ENCODE measurements at places on chromosomes 3 and 15.

DNA sequence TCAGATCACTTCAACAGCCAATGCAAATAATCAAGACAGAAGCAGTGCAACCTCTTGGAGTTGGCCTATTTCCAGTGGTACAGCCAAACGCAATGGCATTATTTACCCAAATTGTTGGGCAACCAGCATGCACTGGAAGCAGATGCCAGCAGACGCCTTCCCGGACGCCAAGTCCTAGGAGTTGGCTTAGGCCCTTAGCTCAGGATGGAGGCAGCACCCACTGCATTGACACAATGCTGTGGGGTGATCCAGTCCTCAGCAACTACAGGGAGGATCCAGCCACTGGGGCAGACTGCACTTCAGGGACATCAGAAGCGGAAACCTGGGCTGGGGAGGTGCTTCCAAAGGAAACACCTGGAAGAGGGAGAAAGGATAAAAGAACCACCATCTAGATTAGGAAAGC, 290.4 kb downstream of the FAM43A start:
- DNase-seq: no peak

- DNase-seq: no peak
These were observed 595.8 kb upstream of the BCHE start for GRCh38 chr3:166433060-166433459.

- DNase-seq: no peak
These were observed 50.9 kb downstream of the CAPN7 start for GRCh38 chr3:15256861-15257341.

DNA sequence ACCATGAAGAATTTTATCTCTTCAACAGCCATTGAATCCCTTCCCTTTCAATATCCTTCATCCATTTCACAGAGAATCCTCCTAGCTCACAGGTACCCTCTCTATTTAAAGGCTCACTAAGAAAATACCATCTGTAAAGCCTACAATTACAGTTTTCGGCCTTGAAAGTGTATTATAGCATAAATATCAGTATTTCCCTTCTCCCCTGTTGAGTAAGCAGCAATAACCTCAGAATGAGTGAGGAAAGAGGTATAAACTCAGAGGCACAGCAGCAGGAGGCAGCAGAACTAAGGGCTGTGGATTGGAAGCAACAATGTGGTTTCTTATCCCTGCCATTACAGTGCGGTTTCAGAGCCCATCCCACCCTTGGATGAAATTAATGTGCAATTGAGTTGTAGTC, 360.6 kb upstream of the ATP10A start:
- no peak for DNase-seq

GRCh38 chr15:67884514-67885174, 44.8 kb upstream of the RNU6-1 start:
- peak; percentile 68 for DNase-seq

- peak; percentile 58 for DNase-seq
These were observed 20.3 kb upstream of the NOX5 start for GRCh38 chr15:68994149-68994548.

- no peak for DNase-seq
These were observed 15.0 kb upstream of the ZBED2 start for GRCh38 chr3:111610189-111610588.

GRCh38 chr15:87263871-87264270, 992.7 kb downstream of the NTRK3 start:
- DNase-seq: no peak

GRCh38 chr3:184299488-184300377, 692 bp downstream of the PSMD2 start:
- DNase-seq: peak; percentile 20

- no peak for DNase-seq
These were observed 278.7 kb downstream of the ERC2 start for GRCh38 chr3:56189536-56189935.

DNA sequence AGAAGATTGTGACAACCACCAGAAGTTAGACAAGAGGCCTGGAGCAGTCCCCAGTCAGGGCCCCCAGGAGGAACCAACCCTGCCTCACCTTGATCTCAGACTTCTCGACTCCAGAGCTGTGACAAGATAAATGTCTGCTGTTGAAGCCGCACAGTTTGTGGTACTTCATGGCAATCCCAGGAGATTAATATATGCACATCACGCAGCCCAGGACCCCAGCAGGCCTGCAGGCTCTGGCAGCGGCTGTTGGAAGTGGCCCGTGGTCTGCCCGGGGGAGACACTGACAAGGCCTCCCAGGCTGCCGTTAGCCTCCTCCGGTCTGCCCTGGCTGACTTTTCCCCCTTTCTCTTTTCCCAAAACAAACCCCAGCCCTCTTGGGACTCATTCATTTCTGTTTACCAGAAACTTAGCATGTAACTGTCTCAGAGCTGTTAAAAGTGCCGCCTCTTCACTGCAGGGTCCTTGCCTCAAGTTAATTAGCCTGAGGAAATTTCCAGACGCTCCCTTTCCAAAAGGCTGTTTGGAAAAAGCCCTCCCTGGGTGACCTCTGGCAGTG, 183.5 kb upstream of the LYSMD4 start:
- no peak for DNase-seq

DNA sequence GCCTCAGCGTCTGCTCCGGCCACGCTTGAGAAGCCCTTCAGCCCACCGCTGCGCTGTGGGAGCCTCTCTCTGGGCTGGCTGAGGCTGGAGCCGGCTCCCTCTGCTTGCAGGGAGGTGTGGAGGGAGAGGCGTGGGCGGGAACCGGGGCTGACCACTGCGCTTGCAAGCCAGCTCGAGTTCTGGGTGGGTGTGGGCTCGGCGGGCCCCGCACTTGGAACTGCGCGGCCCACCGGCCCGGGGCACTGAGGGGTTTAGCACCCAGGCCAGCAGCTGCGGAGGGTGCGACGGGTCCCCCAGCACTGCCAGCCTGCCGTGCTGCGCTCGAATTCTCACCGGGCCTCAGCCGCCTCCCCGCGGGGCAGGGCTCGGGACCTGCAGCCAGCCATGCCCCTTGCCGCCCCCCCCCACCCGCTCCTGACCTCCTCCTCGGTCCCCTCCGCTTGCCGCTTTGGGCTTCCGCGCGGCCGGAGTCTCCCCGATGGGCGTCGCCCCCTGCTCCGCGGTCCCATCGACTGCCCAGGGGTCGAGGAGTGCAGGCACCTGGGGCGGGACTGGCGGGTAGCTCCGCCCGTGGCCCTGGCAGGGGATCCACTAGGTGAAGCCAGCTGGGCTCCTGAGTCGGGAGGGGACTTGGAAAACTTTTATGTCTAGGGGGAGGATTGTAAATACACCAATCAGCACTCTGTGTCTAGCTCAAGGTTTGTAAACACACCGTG, 106.7 kb downstream of the RAP2B start:
- no peak for DNase-seq

GRCh38 chr3:24923570-24923969, 428.9 kb upstream of the THRB start:
- DNase-seq: no peak

DNA sequence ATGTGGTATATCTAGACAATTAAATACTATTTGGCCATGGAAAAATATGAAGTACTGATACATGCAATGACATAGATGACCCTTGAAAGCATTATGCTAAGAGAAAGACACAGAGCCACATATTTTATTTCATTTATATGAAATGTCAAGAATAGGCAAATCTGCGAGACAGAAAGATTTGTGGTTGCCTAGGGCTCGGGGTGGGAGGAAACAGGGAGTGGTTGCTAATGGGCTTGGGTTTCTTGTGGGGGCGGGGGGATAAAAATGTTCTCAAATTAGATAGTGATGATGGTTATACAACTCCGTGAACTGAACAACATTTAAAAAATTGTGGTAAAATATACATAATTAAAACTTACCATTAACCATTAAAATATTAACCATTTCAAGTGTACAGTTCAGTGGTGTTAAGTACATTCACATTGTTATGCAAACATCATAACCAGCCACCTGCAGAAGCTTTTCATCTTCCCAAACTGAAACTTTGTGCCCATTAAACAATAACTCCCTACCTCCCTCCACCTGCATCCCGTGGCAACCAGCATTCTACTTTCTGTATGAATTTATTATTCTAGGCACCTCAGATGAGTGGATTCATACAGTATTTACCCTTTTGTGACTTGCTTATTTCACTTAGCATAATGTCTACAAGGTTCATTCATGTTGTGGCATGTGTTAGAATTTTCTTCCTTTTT, 24.3 kb upstream of the ANP32A start:
- DNase-seq: no peak

DNA sequence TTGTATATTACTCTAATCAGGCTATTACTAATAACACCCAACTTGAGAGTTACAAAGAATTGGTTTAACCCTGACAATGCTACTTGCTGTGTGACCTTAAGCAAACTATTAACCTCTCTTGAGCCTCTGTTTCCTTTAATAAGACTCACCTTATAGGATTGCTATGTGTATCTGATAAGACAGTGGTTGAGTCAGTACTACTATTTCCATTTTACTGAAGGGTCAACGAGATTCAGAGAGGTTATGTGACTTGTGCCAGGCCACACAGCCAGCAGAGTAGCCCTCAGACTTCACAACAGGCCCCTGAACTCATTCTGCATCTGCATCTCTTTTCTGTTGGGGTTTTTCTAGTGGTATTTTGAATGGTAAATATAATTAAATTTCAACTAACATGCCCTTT, 420.1 kb downstream of the MAGI1 start:
- no peak for DNase-seq

DNA sequence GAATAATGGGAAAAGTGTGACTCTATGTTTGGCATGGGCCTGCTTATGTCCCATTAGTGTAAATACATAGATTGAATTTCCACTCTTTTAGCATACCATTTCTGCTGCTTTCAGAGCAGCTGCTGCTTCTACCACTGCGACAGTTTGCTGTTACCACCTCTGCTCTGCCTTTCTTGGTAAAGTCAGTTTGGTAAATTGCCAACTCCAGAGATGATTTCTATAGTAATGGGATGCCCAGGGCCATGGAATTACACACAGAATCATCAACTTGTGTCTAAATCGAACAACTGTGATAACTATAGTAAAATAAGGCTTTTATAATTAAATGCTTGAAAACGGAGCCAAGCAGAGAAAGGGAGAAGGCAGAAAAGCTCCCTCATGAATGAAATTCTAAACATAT, 168.4 kb upstream of the VEPH1 start:
- DNase-seq: no peak

GRCh38 chr3:153084431-153084830, 77.6 kb upstream of the RAP2B start:
- DNase-seq: no peak

GRCh38 chr15:67824976-67825880, at the start of gene SKOR1:
Gene SKOR1 (plus strand): TSS chr15:67825509. CDS start chr15:67825603, 94 bp downstream.
- DNase-seq: peak; percentile 19

DNA sequence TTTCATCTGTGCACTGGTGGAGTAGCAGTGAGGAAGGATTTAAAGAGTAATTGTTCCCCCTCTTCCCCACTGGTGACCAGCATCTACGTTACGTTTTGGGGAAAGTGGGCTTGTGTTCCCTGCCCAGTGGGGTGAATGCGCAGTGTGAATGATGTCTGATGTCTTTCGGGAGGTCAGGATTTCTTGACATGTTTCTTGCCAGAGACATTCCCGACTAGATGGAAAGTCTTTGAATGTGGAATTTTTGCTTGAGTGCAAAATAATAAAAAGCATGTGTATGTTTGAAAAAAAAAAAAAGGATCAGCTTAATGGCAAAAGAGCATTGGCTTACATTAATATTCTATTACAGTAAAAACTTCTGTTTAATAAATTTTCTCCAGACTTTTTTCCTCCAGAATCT, 632.2 kb downstream of the FOXP1 start:
- peak; percentile 74 for DNase-seq

DNA sequence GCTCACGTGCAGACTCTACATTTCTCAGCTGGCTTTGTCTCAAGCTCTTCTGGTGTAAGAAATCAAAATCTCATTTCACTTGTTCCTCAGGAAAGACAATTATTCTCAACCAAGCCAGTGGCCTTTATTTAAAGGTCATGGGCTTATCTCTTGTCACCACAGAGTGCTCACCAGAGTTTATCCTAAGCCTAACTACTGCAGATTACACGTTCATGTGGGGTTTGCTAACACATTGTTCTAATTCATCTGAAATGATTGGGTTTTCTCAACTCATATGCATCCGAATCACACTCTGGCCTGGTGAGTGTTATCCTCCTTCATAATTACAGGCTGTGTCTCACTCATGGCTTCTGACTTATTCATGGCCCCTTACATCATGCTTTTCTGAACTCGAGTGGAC, 83.3 kb upstream of the TSC22D2 start:
- no peak for DNase-seq

GRCh38 chr3:156600834-156601233, 45.9 kb upstream of the SSR3 start:
- DNase-seq: no peak

DNA sequence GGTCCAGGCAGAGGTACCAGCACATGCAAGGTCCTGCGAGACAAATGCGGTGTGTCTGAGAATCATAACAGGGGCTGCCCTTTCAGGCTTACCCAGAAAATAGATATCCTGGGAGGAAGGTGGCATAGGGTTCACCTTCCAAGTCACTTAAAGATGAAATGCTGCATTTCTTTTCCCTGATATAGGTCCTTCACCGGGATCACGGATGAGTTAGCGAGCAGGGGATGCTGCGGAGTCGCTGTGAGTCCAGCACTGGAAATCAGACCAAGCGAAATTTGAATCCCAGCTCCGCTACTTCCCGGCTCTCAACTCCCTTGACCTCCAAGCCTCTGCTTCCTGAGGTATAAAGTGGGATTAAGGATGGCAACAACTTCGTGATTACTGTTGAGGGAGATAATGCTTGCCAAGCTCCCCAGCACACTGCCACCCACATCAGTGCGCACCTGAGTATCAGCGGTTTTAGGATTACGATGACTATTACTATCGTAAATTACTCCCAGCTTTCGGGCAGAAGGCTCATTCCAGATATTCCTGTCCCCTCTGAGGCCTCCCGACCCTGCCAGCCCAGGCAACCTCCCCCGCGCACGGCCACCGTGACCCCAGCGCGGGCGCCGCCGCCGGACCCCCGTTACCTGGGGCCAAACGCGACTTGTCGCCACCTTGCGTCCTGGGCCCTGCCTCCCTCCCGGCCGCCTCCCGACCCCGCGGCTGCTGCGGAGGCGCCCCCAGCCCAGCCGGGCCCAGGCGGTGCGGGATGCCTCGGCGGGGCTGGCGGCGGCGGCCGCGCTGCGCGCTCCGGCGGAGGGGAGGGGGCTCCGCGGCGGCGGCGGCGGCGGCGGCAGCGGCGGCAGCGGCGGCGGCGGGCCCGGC, 589 bp upstream of the GPR27 start:
- DNase-seq: no peak

GRCh38 chr3:5428607-5429516, 241.4 kb downstream of the EDEM1 start:
- peak; percentile 10 for DNase-seq

DNA sequence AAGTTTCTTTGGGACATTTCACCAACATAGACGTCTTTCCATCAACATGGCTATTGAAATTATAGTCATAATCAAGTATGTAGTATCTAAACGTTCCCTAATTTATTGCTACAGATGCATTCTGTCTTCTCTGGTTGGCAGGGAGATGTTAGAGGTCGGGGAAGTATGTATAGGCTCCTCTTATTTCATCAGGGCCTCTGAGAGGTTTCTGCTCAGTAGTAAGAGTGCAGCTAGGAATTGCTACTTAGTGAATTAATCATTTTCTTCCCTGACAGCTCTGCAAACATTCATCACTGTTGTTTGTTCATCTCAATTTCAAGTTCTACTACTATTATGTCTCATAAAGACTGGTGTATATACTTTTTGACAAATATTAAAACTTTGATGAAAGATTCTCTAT, 309.7 kb upstream of the NR2F2 start:
- no peak for DNase-seq
